ENCODE measurements at places on chromosomes 2 and 18.

- no peak for DNase-seq
These were observed 68.5 kb downstream of the COPS8 start for GRCh38 chr2:237154082-237154638.

DNA sequence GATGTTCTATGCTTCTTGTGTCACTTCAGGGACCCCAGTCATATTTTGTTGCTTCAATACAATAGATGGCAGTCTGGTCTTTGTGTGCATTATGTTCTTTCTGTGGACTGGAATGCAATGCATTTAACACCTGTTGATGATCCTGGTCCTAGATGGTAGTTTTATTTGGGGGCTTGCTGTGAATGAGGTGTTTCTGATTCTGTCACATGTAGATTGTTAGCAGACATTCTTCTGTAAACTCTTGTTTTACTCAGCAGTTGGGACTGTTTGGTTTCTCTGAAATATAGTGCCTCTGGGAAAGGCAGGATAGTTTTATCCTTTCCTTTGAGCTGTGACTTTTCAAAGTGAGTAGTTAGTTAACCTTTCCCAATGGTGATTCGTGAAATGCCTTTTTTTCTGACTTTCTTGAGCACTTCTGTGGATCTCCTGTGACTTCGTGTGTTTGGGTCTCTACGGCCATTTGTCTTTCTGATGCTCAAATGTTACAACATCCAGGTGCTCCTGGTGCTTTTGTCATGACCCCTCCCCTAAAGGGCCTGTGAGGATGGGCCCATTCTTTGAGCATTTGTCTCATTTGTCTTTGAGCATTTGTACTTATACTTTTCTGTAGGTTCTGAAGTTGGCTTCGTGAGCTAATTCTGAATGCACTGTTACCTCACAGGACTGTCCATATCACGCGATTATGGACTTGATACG, 20.8 kb downstream of the ADNP2 start:
- no peak for DNase-seq

GRCh38 chr2:10844097-10844496, 31.5 kb upstream of the PDIA6 start:
- DNase-seq = no peak

DNA sequence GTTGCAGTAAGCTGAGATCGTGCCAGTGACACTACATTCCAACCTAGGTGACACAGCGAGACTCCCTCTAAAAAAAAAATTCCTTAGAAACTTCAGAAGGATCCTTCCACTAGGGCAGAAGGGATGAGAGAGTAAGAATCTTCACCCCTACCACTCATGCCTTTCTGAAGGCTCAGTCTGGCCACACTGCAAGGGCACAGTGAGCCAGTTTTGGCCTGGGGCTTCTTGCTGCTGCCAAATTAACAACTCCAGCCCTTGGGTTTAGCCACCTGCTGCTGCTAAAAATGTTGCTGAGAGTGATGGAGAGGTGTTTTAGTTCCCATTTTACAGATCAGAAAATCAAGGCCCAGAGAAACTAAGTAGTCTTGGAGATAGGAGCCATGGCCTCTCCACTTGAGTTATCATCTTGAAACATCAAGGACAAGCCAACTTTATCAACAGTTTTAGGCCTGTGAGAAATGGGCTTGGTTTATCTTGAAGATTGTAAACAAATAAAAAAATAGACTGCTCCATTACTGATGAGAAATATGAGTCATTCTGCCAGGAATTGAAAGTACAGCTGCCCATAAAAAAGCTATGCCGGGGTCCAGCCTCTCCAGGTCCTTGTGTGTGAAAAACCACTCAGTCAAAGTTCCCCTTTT, 31.9 kb upstream of the CASP8 start:
- DNase-seq = no peak

DNA sequence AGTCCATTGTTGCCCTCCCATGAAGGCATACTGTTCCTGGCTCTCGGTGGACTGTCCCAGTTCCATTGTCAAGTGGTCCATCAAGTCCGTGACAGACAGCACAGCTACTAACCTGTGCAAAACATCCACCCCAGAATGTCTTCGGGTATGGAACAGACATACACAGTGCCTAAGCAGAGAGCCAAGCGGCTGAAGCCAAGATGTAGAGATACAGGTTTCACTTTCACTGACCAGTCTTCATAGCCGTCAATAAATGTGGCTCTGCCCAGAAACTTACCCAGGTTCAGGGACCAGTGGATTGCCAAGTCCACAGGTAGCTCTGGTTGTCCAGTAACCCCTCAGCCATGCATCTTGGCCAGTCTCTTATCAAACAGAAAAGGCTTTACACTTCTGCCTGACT, 10.7 kb upstream of the PAPOLG start:
- DNase-seq = no peak

DNA sequence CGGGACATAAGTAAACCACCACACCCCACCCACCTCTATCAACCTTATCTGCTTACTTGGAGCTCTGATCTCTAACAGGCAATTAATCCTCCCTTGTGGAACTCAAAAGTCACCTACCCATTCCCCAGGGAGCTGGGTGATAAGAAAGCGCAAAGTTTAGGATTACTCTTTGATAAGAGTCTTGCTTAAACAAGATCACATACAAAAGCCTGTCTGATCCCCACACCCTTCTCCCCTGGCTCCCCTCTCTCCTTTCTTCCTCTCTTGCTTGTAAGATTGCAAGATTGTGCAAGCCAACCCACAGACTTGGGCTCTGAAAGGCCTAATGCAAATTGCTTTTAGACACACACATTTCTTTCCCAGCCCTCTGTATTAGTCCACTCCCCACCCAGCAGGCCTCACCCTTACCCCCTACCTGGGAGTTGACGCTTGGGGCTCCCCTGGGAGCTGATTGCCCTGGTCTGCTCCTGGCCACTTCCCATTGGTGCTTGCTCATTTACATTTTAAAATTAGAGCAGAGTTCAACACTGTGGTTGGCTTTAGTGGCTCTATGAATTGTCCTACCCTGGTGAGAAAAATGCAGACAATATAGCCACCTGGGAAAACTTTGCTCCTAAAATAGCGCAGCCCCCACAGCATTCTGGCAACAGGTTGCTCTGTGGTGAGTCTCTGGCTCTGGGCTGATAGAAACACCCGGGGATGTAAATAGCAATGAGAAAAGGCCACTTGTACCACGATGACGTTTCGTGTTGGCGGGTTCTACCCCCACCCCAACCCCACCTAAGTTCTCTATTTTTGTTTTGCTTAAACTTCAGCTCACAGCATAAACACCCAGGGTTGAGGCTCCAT, 92.8 kb upstream of the MSH2 start:
- DNase-seq = no peak

GRCh38 chr18:43866696-43867095, 589.4 kb upstream of the SYT4 start:
- DNase-seq = no peak

GRCh38 chr2:234478121-234478858, 18.6 kb downstream of the ARL4C start:
- DNase-seq = no peak

DNA sequence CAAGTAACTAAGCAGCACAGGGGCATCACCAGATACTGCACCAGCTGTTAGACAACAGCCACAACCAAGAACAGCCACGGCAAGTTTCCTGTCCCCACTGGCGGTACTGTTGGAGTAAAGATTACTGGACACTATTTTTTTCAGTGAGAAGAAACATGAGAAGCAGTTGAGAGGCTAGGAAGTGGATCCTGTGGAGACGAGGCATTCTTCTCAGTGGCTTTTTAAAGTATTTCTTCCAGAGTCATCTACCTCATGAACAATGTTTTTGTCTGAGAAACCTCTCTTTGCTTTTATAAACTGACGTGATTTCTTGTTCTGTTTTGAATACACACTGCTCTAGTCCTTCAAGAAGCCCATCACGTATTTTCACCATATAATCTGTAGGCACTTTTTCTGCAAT, 18.8 kb downstream of the TM4SF20 start:
- no peak for DNase-seq

- DNase-seq = no peak
These were observed 7.8 kb downstream of the PTMA start for GRCh38 chr2:231715988-231716616.

- no peak for DNase-seq
These were observed 67.1 kb upstream of the YWHAQ start for GRCh38 chr2:9697909-9698308.

DNA sequence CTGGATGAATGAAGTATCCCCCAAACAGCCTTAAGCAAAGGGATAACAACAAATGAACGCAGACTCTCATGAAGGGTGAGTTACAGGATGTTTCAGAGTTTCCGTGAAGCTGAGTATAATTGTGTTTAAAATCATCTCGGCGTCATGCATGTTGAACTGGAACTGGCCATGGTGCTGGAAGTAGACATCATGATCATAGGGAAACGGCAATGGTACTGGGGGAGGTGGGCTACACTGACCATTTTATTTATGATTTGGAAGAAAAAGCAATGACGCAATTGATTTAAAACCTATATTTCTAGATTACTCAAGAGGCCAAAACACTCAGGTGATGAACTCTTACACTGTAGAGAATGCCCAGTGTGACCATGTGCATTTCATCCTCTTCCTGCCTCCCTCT, 387.9 kb upstream of the MYT1L start:
- DNase-seq = no peak

DNA sequence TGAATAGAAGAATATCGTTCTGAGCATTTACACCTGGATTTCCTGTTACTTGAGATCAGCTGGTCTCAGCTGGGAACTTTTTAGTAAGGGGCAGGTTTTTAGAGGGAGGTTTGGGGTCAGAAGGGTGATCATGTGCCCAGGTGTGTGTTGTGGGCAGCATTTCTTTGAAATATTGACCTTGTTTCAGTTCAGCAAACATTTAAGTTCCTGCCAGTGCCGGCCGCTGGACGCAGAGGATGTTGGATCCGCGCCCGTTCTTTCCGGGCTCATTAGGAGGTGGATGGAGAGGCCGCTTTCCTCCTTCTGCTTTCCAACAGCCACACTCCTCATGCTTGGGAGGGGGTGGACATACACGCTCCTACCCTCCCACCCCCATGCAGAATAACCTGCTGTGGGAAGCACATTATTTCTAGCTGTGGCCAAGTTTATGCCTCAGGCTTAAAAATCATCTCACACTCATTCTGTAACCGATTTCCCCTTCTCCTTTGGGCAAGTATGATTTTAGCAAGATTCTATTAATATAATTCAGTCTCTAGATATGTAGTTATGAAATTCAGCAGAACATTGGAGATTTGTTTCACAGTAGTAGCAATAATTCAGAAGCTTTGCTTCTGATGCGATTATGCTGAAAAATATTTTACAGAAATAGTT, 131.4 kb downstream of the ZNF236 start:
- no peak for DNase-seq

- no peak for DNase-seq
These were observed 191.4 kb downstream of the NRXN1 start for GRCh38 chr2:50840341-50841124.

DNA sequence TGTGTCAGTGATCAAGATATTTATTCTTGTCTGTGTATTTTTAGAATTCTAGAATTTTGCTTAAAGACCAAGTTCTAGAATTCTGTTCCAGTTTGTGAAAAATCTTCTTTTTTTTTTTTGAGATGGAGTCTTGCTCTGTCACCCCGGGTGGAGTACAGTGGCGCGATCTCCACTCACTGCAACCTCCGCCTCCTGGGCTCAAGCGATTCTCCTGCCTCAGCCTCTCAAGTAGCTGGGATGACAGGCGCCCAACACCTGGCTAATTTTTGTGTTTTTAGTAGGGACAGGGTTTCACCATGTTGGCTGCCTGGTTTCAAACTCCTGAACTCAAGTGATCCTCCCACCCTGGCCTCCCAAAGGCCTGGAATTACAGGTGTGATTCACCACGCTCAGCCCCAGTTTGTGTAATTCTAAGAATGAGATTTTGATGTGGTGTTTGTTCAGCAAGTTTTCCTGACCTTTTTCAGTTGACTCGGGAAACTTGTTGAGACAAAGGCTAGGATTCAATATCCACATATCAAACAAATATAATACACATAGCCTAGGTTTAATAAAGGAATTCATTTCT, 3.6 kb downstream of the EIF5B start:
- DNase-seq = no peak

DNA sequence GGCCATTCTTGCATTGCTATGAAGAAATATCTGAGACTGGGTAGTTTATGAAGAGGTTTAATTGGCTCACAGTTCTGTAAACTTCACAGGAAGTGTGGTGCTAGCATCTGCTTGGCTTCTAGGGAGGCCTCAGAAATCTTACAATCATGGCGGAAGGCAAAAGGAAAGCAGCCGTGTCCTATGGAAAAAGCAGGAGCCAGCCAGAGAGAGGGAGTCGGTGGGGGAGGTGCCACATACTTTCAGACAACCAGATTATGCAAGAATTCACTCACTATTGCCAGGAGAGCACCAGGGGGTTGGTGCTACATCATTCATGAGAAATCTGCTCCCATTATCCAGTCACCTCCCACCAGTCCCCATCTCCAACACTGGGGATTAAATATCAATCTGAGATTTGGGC, 64.1 kb downstream of the CPS1 start:
- no peak for DNase-seq

DNA sequence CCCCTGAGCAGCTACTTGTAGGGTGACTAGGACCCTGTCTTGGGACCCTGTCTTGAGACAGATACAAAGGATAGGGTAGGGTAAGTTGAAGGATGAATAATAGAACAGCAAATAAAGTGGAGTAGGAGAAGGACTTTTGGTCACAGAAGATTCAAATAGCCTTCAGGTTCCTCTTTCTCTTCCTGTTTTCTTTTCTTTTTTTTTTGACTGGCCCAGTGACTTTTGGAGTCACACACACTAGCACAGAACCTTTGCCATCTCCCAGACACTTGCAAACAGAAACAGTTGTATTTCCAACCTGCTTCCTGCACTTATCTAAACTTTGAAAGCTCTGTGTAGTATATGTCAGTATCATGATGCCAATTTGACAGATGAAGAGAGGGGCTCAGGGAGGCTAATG, 108.2 kb downstream of the TDRD15 start:
- no peak for DNase-seq

- no peak for DNase-seq
These were observed 275.7 kb downstream of the PDE11A start for GRCh38 chr2:177796654-177797415.

GRCh38 chr2:107595285-107595684, 231.4 kb upstream of the RGPD4 start:
- DNase-seq = no peak

Measured in cerebellar nuclear complex (tissue), 1 donor.